Umbilical cord (tissue), 2 donors: ENCODE measurements at places on chromosomes 6 and 20.

DNA sequence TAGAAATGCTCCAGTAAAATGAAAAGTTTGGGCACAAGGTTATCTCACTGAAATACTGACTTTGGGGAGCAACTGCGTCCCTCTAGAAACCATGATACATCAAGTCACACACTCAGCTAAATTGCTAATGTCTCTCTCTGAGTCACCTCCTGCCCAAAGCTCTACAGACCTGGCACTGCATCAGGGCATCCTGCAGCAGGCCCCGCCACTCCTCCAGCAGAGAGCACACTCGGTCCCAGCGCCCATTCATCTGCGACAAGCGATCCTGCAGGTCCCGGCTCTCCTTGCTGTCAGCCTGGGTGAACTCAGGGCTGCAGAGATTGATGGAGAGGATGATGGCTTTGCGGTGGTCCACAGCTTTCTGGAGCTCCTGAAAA lies 329.0 kb downstream of the ESR1 start:
- DNase-seq = no peak

GRCh38 chr6:159700970-159701369 lies 7.9 kb upstream of the SOD2 start:
- no peak for DNase-seq

- no peak for DNase-seq
These were observed 203.3 kb downstream of the EDN1 start for GRCh38 chr6:12493446-12493845.

DNA sequence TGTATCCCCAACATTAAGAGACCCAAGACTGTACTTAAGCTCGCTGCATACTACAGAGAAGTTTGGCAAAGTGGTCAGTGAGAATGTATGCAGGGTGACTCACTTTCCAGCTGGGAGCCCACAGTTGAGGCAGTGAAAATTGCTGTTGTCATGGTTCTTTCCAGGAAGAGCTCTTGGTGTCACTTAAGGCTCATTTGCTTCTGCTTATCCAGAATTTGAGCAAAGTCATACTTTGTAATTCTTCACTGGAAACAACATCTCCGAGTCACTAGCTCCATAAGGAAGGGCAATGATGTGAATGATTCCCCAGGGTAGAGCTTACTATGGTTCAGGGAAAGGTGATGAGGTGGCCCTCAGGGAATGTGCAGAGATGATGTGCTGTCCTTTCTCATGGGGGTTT lies 65.4 kb upstream of the FBXL4 start:
- DNase-seq = peak; percentile 21

GRCh38 chr6:20572940-20573339 lies 38.7 kb downstream of the CDKAL1 start:
- DNase-seq = no peak

DNA sequence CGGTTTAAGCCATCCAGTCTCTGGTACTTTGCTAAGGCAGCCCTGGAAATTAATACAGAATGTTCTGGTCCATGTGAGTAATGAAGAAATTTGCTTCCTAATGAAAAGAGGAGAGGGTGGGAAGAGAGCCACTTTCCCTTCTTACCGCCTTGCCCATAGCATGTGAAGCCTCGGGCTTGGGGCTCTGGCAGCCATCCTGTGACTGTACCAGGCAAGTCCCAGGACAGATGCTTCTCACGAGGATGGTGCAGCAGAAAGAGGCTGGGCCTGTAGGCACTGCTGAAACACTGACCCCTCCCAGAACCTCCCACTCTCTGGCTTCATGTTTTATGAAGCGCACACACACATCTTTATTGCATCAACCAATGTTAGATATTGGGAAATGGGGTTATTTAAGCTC lies 74.8 kb downstream of the IYD start:
- no peak for DNase-seq

GRCh38 chr20:57308451-57309271 lies 20.9 kb upstream of the SPO11 start:
- no peak for DNase-seq

DNA sequence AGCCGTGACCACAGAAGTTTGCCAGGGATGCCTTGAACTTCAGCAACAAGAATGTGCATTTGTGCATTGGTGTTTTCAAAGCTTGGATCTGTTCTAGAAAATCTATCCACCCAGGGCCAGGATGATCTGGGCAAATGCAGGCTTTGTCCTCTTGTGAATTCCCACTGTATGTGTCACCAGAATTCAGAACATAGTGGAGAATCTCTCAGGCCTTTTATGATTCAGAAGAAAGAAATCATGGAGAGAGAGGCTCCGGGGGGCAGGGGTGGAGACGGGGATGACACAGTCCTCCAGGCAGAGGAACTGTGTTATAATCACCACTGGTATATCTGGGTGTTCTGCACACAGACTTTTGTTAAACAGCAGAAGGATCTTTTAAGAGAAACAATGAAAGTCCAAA lies 304.1 kb downstream of the CDH4 start:
- peak; percentile 63 for DNase-seq

- DNase-seq = no peak
These were observed 10.6 kb upstream of the AAR2 start for GRCh38 chr20:36225666-36226065.

- DNase-seq = no peak
These were observed 152.1 kb upstream of the FLRT3 start for GRCh38 chr20:14489544-14489943.

DNA sequence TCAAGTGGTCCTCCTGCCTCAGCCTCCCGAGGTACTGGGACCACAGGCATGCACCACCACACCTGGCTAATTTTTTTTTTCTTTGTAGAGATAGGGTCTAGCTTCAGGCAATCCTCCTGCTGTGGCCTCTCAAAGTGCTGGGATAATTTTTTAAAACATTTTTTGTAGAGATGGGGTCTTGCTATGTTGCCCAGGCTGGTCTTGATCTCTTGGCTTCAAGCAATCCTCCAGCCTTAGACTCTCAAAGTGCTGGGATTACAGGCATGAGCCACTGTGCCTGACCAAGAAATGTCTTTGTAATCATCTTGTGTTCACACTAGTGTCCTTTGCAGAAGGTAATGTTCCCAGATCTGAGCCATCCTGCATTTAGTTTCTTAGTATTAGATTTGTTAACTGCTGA lies 61.6 kb downstream of the RIPOR2 start:
- no peak for DNase-seq

DNA sequence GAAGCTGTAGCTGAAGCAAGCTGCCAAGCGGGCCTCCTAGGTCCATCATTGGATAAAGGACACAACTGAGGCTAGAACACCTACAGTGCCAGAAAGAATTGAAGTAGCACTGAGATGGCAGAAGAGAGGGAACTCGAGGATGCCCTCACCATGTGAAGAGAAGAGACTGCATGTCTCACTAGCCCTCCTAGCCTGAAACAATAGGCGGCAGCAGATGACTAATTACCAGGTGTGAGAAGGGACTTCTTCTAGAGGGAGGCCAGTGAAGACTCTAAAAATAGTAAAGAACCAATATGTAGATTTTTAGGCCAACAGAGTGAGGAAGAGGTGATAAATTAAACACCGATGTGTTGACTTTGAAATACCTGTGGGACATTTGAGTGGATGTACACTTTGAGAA lies 50.3 kb downstream of the LGSN start:
- no peak for DNase-seq

- DNase-seq = no peak
These were observed 5.9 kb upstream of the ASXL1 start for GRCh38 chr20:32352121-32352720.

- DNase-seq = no peak
These were observed 900.7 kb downstream of the TFAP2A start for GRCh38 chr6:9514146-9514545.

DNA sequence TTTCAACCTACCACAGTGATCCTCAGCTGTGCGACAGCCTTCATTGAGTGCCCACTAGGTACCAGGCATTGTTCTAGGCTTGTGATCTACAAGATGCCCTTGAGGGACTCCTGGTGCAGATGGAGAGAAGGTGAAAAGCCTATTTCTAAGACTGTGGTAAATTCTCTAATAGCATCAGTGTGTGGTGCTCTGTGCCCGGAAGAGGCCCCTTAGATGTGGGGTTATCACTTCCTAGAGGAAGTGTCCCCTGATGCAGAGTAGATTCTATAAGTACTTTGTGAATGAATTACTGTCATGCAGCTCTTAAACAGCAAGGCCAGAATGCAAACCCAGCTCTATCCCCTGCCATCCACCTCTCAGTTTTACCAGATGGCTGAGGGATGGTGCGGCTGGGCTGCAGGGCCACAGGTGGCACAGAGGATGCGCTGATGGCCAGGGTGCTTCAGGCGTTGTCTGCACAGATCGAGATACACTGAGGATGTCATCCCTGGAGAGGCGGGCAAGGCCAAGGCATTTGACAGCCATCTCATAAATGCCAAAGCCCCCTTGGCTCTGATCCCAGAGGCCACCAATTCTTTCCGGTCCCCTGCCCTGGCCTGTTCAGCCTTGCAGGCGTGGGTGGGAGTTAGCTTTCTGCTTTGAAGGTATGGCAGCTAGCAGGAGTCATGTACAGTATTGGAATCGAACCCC lies 96.7 kb downstream of the TOX2 start:
- DNase-seq = no peak

GRCh38 chr20:32007787-32008616 lies 2.2 kb upstream of the CCM2L start:
- DNase-seq = peak; percentile 40

DNA sequence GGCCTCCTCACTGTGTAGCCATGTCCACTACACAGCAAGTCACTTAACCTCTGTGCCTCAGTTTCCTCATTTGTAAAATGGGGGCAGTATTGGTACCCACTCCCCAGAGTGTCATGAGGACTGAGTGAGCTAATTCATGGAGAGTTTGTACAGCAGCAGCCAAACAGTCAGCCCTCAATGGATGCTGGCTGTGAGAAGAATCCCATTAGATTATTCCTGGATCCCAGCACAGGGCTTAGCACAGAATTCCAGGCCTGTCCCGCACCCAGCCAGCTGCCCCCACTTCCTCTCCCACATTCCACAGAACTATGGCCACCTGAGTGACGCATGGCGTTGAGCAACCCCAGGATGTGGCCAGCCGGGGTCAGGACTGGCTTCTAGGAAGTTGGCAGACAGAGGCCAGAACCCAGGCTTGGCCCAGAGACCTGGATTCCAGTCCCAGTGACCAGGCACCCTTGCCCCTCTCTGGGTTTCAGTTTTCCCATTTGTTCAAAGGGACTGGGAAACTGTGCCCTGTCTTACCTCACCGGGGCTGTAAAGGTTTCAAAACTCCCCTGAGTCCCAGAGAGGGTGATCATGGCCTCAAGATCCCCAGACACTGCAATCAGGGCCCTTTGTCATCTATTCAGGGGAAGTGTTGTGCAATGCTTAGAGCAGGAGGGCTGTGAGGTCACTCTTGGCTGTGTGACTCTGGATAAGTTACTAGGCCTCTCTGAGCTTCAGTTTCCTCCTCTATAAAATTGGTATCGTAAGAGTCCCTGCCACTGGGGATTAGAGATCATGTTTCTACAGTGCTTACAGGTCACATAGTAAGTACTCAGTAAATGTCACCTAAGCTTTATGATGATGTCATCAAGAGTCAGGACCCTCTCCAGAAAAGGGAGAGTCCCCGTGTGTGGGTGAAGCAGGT lies 3.0 kb upstream of the TGM2 start:
- DNase-seq = peak; percentile 26

DNA sequence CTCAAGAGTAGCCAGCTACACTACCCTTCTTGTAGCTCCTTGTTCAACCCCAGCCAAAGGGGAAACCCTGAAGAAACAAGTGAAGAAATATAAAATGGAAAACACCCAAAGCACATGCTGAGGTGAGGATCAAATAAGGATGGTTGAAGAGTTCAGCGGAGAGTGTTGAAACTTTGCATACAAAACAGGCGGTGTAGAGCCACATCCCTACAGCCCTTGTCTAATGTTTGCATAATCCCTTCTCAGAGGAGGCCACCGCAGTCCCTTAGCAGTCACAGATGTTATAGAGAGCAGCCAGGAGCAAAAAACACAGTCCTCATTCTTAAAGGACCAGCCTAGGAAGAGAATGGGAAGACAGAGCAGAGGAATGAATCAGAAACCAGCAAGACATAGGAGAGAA lies 350.7 kb upstream of the SASH1 start:
- no peak for DNase-seq

- no peak for DNase-seq
These were observed 100.4 kb upstream of the BACH2 start for GRCh38 chr6:90397047-90397446.

DNA sequence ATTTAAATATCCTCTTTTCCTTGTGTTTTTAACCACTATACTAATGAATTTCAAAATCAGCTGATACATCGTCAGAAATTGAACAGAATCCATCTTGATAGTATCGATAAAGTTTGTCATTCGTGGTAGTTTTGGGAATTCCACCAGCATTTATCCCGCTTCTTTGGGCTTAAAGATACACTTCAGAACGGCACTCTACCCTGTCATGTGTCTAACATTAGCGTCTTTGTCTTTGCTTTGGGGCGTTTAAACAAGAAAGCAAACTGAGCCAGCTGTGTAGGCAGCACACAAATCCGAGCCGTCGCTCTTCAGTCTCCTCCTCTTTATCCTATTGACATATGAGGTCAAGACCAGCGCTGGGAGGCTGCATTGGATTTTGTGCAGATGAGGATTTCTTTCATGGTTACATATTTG lies 27.5 kb upstream of the NHSL1 start:
- DNase-seq = peak; percentile 79

- no peak for DNase-seq
These were observed 20.0 kb upstream of the ZNF165 start for GRCh38 chr6:28060405-28060804.

DNA sequence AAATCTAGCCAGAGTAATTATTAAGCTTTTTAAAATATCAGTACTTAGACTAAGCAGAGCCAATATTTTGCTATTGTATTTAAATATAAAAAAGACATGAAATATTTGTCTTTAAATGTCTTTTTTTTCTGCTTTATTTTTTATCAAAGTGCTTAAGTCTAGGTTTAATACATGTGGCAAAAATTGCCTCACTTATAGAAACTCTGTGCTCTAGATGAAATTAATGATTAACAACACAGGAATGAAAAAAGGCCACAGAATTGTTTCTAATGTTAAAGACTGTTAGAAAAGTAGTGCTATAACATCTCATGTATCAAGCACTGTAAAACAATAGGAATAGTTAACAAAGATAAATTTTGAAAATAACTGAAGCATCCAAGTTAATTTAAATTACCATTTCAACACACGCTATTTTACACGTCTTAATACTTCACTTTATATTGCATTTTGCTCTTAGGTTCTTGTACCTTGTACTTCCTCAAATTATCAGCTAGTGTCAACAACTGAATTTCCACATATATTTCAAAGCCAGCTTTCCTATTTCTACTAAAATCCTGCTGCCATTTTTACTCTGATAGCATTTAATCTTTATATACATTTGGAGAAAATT lies 1515.1 kb downstream of the HACE1 start:
- no peak for DNase-seq

- no peak for DNase-seq
These were observed 307.4 kb downstream of the TRDN start for GRCh38 chr6:123329337-123329736.

DNA sequence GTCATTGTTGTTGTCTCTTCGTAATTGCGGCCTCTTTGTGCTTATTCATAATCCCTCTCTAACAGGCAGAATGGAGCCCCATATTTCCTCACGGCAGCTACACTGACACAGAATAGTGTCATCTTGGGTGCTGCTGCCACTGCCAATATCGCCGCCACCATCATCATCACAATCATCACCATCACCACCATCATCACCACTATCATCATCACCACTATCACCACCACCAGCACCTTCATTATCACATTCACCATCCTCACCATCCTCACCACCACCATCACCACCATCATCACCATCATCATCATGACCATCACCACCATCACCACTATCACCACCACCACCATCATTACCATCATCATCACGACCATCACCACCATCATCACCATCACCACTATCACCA lies 10.8 kb downstream of the NPBWR2 start:
- DNase-seq = no peak

GRCh38 chr6:137051790-137052472 lies 7.2 kb upstream of the IL20RA start:
- no peak for DNase-seq

GRCh38 chr20:610130-611046 lies at the start of gene TCF15:
Gene TCF15, minus strand, starts transcription at chr20:610309. Its CDS starts 72 bp downstream, at chr20:610237.
- DNase-seq = peak; percentile 37
